Brain (organoid and tissue), 16 donors: ENCODE measurements at places on chromosomes 6 and 20.

DNA sequence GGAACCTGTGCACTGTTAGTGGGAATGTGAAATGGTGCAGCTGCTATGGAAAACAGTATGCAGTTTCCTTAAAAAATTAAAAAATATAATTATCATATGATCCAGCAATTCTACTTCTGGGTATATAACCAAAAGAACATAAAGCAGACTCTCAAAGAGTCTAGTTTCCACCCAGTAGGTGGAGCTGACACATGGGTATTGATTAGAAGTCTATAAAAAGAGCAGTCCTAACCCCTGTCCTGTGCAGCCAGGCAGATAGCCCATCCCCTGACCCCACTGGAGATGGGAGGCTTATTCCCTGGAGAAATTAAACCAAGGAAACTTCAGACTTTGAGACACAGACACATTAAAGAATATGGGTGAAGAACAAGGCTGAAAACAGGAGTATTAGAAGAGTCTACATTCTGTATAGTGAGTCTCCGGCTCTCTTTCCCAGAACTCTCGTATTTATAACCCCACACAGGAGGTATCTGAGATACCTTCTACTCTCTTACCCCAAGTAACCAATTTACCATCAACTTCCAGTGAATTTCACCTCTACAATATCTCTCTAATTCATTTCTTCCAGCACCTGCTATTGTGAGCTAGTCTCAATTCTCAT is 92.3 kb downstream of the SEL1L2 start:
- no peak for DNase-seq

GRCh38 chr6:20404641-20405032 is 3.0 kb downstream of the E2F3 start:
- peak; percentile 87 for DNase-seq

DNA sequence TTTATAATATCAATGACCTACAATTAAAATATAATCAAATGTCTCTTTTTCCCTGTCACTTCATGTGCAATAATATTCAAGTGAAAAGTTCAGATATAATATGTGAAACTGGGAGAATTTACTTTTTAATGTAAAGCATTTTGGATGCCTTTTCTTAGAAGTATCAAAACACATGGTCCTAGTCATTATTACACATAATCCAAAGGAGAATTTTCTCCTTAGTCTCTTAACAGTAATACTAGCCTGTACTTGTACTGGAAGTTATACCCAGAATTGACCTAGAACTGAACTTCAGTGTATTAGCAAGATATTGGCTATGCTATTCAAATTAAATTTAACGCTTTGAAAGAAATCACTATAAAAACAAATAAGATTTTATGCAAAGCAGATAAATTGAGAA is 842.6 kb upstream of the MANEA start:
- DNase-seq = no peak

DNA sequence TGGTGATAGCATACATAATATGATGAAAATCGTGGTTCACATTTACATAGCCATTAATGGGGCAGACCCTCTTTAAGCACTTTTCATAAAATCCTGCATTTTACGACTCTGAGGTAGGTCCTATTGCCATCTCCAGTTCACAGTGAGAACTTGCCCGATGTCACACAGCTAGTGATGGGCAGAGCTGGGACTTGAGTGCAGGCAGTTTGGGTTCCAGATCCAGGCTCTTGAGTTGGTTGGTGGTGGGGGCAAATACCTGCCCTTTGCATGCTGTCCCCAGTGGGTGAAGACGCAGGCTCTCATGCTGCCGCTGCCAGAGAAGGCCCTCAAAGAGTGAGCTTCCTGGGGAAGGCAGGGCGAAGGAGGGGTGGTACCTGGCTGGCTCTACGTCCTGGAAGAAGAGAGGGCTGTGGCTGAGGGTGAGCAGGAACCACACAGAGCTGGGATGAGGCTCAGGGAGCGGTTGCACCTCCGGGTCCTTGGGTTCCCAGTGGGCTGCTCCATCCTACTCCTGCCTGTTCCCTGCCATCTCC is 6.1 kb upstream of the BAK1 start:
- no peak for DNase-seq

- no peak for DNase-seq
These were observed 279.8 kb upstream of the PRND start for GRCh38 chr20:4441871-4442270.

GRCh38 chr6:38860041-38860440 is 144.9 kb downstream of the DNAH8 start:
- DNase-seq = no peak

- DNase-seq = no peak
These were observed 199.8 kb upstream of the POU3F2 start for GRCh38 chr6:98634569-98634968.

GRCh38 chr20:44809380-44810060 is 826 bp downstream of the RIMS4 start:
- DNase-seq = no peak

DNA sequence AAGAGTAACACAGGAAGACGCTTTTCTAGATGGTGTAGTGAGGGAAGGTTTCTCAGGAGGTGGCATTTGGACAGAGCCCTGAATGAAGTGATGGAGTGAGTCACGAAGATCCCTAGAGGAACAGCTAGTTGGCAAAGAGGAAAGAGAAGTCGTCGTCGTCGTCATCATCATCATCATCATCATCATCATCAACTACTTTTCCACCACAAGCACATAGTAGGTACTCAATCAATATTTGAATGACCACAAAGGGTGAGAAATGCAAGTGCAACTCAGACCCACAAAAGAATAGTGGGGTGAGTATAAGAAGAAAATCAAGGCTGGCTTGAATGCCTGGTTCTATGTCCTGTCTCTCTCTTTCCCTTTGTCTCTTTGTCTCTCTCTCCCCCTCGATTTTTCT is 28.3 kb upstream of the OCSTAMP start:
- DNase-seq = no peak

GRCh38 chr6:72382602-72383529 is 239.0 kb upstream of the KCNQ5 start:
- DNase-seq = no peak

DNA sequence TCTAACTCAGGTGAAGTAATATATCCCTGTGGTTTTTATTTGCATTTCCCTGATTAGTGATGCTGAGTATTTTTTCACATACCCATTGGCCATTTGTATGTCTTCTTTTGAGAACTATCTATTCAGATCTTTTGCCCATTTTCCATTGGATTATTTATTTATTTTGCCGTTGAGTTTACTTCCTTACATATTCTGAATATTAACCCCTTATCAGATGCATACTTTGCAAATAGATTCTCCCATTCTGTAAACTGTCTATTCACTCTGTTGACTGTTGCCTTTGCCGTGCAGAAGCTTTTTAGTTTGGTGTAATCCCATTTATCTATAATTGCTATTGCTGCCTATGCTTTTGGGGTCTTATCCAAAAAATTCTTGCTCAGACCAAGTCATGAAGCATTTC is 336.9 kb downstream of the BTBD9 start:
- no peak for DNase-seq

DNA sequence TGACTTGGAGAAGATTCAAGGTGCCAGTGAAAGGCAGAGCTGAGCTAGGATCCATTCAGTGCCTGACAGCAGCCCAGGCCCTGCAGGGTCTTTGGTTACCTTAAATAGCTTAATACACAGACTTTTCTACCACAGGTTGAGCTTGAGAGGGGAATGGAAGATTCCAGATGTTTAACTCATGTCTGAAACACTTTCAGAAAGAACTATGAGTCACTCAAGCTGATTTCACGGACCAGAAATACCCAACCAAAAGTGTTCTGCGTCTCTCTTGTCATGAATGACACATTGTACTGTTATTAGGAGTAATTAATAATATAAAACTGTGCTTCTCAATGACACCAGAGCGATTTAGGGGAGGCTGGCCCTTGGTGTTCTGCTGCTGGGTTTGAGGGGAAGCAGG is 6.4 kb upstream of the PMEPA1 start:
- no peak for DNase-seq

- DNase-seq = no peak
These were observed 88.6 kb downstream of the PSMB1 start for GRCh38 chr6:170464524-170464979.

DNA sequence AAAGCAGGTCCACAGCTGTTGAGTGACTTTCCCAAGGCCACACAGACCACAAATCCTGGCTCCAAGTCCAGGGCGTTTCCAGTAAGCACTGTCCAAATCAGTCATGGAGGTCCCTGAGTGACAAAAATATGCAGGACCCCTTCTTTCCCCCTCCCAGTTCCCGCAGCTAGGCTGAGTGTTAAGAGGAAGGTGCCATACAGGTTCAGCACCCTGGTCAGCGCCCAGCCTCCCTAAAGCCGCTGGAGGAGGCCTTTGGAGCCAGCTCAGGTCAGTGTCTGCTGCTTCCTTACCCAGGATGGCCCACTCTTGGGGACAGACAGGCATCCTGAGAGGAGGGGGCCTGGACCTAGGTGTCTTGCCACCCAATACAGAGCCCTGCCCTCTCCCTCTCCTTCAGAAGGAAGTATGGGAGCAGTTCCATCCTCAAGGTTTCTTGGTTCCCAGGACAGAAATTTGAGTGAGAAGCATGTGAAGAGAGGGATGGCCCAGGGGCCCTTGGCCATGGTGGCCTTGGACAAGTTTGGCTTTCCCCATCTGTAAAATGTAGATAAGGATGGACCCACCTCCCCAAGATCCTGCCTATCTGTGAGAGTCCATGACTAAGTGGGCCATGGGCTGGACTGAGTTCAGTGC is 13.2 kb downstream of the TMEM74B start:
- DNase-seq = no peak

DNA sequence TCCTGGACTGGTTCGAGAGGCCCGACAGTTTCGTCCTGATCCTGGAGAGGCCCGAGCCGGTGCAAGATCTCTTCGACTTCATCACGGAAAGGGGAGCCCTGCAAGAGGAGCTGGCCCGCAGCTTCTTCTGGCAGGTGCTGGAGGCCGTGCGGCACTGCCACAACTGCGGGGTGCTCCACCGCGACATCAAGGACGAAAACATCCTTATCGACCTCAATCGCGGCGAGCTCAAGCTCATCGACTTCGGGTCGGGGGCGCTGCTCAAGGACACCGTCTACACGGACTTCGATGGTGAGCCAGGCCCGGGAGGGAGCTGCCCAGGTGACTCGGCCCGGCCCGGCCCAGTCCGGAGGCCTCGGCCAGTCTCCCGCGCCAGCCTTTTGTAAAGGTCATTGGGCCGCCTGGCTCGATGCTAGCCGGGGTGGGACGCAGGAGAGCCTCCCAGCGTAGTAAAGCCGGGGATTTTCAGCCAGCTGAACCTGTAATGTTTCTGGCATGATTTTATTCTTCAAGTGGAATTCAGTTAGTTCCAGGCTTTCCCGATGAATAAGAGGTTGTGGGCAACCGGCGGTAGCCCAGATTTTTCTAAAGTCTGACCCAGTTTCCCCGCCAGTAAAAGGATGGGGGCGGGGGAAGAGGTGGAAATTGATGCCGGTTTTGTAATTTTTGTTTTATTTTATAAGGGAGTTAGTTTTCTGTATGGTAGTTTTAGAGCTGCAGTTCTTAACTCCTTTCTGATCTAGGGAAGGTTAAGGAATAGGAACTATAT is 1.4 kb downstream of the PIM1 start:
- DNase-seq = peak; percentile 36
